ENCODE measurements at places on chromosomes 4 and X.
A peak's percentile ranks its signal among the peaks of the same experiment; 100 is the strongest.

GRCh38 chr4:102868153-102868780, 525 bp upstream of the CISD2 start:
- DNase-seq = no peak

GRCh38 chrX:33324099-33324498, 112.8 kb upstream of the DMD start:
- no peak for DNase-seq

- DNase-seq = no peak
Observed at GRCh38 chr4:31807036-31807435, 1086.9 kb downstream of the PCDH7 start.

DNA sequence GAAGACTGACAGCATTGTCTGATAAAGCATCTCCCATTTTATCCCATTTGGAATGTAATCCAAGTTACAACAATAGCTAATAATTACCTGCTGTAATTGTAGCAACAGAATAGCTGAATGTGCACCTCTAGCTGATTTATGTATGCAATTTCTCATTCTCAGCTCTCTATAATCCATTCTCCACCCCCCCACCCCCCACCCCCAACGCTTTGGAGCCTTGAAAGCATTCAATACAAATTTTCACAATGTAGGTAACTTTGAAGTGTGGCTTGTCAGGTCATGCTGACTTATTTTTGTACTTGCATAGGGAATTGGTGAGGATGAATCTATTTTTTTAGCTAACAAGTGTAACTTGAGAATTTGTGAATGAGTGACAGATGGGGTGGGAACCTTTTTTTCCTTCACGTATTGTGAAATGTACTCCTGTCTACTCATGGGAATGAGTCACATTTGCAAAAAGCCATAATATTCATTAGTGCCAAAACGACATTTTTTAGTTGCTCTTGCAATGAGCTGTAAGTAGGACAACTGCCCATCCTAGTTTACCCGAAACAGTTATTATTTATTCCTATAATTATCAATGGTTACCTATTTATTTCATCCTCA, 159.3 kb downstream of the PALLD start:
- no peak for DNase-seq

DNA sequence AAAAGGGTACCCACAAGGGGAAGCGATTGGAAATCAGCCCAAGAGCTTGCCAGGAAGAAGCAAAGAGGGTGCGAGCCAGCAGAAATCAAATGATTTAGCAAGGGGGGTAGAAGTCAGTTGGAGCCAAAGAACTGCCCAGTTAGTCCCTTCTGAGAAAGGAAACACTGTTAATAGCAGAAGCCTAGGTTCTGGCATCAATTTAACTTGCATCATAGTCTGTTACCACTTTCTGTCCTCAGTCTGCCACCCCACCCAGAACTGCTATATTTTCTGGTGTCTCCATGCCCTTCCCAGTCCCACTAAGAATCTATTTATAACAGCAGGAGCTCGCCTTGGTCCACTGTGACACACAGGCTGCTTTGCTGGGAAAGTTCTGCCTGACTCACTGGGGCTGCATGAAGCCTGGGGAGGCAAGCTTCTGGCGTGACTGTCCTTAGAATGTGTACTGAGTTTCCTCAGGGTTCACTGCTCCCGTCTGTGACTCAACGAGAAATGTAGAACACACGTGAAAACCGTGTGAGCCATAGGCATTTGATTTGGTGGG, 157.8 kb upstream of the TTC29 start:
- no peak for DNase-seq

- DNase-seq = no peak
Observed at GRCh38 chr4:82140422-82140821, 233.4 kb downstream of the HNRNPD start.

DNA sequence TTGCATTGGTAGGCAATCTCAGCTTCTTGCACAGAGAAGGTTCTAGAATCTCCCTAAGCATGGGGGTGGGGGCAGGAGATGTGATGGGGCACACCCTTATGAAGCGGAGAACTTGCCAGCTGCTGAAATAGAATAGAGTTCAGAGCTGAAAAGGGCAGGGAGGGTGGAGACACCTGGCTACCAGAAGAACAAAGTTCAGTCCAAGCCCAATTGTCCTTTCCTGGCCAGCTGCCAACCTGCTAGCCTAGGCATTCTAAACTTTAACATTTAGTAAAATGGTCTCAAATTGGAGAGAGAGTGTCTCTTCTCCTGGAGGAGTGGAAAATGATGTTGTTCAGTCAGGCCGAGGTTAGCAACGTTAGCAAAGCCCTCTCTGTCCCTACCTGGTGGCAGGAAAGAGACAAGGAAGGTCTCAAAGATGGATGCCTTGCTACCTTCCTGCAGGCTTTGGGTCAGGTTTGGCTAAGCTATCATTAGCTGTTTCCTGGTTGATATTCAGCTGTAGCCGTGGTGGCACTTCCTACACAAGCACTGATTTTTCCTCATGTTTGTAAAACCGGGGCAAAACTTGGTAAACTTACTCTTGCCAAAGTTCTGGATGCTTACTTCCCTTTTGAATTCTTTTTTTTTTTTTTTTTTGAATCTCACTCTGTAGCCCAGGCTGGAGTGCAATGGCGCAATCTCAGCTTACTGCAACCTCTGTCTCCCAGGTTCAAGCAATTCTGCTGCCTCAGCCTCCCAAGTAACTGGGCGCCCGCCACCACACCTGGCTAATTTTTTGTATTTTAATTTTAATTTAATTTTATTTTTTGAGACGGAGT, 34.7 kb upstream of the NYX start:
- peak; percentile 7 for DNase-seq

GRCh38 chr4:138832563-138832962, 183.0 kb upstream of the NOCT start:
- no peak for DNase-seq

DNA sequence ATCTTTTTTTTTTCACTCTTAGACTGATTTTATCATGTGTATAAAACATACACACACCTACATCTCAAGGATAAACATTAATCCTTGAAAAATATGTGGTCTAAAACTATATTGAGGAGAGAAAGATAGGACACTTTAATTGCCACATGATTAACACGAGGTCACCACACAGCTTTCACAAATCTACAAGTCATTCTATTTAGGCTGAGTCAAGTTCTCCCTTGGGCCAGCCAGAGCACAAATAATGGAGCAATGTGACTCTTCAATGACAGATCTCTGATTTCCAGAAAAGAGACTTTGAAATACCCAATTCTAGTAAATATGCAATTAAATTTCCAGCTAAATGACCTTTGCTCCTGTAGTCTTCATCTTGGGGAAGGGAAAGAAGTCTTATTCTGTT, 12.9 kb upstream of the ADH4 start:
- no peak for DNase-seq

- peak; percentile 72 for DNase-seq
Observed at GRCh38 chr4:179709961-179710624, 2267.9 kb upstream of the AGA start.

DNA sequence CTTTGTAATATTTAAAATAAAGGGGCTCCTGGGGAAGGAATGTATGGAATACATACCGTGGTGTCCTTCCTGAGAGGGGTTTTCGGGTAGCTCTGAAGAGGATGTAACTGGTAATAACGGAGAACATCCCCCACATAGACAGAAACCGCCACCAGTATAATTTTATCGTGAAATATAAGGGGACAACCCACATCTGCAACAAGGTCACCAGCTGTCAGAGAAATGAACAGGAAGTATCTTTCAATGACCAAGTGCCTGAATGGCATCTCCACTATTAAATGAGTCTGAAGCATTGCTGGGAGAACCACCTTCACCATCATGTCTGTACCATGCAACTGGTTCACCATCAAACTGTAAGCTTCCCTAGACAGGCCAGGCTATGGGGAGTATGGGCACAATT, 31.7 kb downstream of the RNF175 start:
- no peak for DNase-seq

DNA sequence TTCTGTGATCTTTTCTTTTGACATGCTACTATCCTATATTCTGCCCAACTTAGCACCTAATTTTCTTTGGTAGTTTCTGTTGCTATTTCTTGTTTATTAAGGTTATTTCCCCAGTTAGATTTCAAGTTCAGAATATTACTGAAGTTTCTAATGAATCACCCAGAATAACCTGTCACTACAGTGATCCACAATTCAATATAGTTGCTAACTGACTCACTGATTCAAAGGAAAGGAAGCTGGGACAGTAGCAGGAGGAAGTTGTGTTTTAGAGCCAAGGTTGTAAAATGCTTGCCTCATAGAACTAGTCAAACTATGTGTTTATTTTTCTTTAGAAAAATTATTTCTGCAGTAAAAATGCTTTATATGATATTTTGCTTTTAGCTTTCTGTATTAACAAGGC, 37.4 kb downstream of the PAK3 start:
- DNase-seq = no peak

GRCh38 chr4:187726485-187726884, 269.1 kb upstream of the ZFP42 start:
- DNase-seq = no peak

DNA sequence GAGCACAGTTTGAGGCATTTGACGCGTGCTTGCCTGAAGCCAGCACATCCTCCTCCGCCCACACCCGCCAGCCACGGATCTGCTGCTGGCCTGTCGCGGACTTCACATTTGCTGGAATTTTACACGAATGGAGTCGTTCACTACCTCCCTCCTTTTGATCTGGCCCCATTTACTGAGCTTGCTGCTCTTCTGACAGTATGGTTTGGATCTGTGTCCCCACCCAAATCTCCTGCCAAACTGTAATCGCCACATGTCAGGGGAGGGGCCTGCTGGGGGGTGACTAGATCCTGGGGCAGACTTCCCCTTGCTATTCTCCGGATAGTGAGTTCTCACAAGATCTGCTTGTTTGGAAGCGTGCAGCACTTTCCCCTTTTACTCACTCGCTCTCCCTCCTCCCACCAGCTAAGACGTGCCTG, 19.9 kb upstream of the CPLX1 start:
- DNase-seq = no peak

DNA sequence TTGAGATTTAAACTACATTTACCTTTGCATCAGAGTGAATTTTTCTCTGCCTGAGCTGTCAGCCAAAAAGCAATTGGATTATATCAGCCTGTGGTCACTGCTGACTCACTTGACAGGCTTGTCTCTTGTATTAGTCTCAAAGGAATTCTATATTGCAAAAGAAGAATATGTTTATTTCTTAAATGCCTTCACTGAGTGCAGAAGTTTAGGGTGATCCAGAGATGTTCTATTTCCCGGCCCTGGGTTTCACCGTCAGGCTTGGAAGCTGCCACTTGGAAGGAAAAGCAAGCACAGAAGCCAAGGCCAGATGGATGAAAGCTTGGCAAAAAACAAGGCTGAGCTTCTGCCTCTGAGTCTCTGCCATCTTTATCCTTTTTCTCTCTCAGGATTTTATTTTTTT, 80.9 kb downstream of the FAM114A1 start:
- DNase-seq = no peak

- DNase-seq = no peak
Observed at GRCh38 chrX:100625985-100626491, 10.6 kb downstream of the TSPAN6 start.

DNA sequence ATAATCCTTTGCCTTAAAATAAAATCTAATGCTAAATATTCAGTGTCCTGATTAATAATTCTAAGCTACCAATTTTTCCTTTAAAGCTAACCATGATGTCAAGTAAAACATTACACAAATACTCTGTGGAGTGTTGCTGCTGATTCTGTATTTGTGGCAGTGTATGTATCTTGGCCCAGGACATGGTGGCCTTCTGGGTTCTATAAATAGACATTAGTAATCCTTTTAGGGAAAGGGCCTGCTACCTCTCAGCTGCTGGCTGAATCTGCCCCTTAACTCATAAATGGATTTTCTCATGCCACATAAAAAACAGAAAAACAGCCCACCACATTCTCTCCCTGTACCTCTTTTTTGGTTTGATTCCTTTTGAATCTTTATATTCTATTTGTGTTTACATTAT, 1.2 kb upstream of the XK start:
- DNase-seq = no peak

All from NCI-H510A treated with DMSO at 0.1 percent for 48 hours (cell line).